ENCODE measurements at places on chromosomes 13 and 19.

GRCh38 chr19:17332677-17333581 lies 1.7 kb downstream of the ANO8 start:
- DNase-seq, result no peak

DNA sequence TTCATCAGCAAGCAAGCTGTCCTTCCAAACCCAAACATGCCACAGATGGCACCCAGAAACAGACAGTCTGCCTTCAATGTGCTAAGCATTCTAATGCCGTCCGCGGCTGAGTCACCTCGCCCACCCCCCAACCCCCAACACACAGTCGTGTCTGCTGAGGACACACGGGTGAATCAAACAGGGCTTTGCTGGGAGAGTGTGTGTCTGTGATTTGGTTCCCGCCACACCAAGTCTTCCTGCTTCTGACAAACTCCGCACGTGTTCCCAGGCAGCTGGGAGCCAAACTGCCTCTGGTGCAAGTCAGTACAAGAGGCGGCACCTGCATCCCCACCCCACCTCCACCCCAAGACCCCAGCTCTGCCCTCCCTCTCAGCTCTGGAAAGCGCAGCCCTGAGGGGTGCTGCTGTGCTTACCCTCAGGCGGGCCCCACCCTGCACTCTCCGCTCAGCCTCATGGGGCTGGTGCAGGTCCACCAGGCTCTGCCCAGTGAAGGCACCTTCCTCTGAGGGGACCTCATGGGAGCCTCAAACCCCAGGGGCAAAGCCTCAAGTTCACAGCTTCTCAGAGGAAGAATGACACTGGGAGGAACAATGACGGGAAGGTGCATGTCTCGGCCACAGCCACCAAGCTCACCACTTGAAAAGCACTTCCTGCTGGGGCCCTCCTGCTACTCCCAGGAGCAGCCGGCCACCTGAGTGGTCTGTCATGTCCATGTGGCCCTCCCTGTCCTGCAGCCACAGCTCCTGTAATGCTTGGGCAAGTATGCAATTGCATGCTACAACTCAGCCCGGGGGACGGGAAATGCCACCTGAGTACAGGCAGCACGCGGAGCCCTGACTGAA lies 15.0 kb upstream of the SLC35E1 start:
- DNase-seq, result no peak

GRCh38 chr19:7888145-7888825 lies at the start of gene LRRC8E:
TSS of gene LRRC8E (plus strand) at chr19:7888510. CDS start at chr19:7895604, 7,094 bp downstream.
- no peak for DNase-seq

GRCh38 chr13:27541386-27541785 lies 78.9 kb downstream of the LNX2 start:
- no peak for DNase-seq

DNA sequence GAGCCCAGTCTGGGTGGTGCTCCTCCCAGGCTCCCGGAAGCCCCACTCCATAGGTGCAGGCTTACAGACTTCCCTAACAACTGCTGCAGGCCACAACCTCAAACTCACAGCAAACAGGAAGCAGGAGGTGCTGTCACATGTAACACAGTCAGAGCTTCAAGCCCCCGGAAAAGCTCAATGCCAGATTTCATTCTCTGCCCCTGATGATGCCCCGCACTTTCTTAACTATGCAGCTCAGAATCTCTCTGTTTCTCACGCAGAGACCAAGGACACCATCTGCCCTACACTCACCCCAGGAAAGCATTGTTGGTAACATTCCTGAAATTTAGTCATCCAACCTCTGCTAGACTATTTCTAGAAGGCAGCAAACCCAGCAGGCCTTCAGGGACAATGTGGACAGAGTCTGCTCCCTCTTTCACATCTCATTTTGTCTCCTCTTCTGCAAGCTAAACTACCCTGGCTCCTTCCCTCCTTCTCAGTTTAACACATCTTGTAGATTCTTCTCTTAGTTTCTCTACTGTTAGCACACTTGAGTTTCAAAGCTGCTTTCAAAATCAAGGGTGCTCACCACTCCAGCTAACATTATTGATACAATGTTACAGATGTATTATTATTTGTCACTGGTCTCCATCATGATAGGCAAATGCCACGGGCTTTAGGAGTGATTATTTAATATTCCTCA lies 162.5 kb downstream of the KCTD12 start:
- DNase-seq, result no peak

GRCh38 chr19:57803594-57804325 lies 11.0 kb downstream of the ZNF552 start:
- no peak for DNase-seq

DNA sequence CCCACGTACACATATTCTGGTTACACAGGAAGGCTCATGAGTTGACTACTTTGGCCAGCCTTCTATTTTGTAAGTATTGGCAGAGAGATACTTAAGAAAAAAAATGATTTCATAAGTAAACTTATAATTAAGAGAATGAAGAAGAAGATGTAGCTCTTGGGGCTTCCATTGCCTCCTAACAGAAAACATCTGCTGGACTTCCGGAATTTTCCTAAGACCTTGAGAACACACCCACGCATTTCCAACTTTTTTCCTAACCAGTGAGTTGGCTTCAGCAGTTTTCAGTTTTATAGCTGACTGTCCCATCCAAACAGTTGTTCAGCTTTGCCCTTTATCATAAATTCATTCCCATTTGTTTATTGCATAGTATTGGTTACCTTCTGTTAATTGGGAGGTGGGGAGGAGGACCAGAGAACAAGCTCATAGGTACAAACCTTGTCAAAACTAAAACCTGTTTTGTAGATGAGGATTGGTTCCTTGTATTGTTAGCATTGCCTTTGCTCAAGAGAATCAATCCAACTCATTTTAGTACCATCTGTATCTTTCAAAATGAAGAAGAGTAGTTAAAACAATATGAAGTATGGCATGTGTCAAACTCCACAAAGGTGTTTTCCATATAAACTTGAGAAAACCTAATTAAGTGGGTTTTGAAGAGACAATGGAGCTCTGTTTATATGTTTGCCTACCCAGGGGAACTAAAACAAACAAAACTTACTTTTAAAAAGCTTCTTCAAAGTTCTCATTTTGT lies 93.9 kb downstream of the COL4A2 start:
- no peak for DNase-seq

- no peak for DNase-seq
These were observed 179.2 kb downstream of the ABCC4 start for GRCh38 chr13:95122063-95122462.

DNA sequence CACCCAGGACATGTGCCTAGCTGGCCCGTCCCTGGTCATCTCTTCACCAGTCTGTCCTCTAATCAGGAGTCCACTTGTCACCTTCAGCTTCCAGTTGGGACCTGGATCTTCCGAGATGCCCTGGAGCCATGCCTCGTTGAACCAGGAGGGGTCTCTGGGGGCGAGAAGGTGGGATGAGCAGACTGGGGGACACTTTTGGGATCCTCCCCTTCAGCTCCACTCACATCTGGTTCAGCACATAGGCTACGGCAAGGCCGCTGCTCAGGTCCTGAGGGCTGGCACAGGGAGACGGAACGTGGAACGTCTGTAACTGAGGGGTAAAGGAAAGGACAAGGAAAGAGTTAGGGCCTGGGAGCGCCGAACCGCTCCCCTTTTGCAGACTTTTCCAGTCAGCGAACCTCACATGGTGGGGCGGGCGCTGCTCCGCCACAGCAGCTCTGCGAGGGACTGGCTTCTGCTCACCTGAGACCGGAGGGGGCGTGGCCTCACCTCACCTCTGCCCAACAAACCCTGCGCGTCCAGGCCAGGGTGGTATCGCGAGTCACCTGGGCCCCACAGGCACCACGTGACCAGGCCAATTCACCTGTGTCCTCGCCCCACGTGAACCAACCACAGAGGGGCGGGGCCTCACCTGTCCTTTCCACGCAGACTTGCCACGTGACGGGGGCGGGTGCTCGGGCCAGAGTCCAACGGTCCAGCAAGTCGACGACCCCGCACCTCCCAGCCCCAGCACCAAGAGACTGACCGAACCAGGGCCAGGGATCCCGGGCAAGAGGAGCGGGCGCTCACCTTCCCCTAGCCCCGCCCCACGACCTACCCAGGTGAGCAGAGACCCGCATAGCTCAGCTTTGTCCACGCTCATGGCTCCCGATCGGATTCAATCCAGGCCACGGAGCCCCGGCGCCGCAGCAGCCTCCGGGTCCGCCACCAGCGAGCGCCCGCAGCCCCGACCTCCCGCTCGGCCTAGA lies at the start of gene HOOK2:
Gene HOOK2, minus strand, starts transcription at position 965 of the 968 bp plus-strand sequence. Its CDS starts 103 bp downstream, at position 862.
- DNase-seq, result no peak

DNA sequence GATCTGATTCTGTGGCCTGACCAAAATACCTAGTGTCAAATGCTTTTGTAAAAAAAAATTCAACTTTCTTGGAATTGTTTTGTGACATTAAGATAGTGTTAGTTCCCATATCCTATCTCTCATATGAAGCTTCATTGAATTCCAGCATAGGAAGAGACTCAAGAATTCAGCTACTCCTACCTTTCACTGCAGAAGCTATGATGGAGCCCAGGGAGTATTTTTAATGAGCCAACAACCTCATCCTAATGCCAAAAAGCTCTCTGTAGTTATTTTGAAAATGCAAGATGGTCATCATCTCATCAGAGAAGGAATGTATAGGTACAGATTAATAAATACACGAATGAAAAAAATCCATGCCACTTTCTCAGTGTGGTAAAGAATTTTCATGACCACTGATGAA lies 431.2 kb upstream of the SGCG start:
- DNase-seq, result no peak

DNA sequence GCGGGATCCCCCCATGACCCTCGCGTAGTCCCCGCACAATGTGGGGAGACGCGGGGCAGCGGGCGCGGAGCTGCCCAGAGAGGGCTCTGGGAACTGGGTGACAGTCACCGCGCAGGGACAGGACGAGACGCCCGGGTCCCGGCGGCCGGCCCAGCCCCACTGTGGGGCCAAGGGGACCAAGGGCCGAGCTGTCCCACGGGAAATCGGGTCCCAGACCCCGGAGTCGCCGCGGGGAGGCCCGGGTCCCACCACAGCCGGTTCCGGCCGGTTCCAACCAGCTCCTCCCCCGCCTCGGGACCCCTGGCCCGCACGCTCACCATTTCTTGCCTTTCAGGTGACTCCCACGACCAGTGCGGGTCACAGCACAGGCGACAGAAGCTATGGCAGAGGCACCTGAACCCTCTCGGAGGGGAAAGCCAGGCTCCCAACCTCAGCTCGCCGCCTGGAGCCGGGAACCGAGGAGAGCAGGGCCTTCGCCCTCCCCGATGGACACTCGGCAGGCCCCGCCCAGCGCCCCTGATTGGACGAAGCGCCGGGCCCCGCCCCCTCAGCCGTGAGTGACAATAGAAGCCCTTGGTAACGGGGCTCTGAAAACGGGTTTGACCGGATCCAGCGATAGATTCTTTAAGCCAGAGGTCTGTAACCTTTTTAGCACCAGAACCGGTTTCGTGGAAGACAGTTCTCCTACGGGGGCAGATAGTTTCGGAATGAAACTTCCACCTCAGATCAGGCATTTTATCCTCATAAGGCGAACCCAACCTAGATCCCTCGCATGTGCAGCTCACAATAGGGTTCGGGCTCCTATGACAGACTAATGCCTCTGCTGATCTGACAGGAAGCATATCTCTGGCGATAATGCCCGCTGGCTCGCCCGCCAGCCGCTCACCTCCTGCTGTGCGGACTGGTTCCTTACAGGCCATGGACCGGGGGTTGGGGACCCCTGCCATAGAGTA lies at the start of gene ZNF433:
Gene ZNF433, minus strand, starts transcription at position 460 of the 953 bp plus-strand sequence. Its CDS starts 140 bp downstream, at position 320.
- peak; percentile 98 for DNase-seq

DNA sequence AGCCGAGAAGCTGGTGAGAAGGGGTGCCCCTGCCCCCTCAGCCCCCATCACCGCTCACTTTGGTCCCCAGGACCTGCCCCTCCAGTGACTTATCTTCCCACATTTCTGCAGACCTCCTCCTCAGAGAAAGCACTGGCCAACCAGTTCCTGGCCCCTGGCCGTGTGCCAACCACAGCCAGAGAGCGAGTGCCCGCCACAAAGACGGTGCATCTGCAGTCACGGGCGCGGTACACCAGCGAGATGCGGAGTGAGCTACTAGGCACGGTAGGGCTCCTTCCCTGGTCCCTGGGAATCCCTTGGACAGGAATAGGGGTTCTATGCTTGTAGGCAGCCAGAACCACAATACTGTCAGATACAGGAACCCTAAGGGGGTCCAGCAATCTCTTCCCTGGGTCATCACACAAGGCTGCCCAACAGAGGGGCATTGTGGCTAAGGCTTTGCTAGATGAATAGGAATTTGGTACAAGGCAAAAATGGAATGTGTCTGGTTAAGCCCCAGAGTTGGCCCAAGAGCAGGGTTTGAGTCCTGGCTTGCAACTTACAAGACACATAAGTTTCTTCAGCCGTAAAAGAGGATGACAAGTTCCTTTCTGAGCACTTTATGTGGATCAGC lies 1.0 kb downstream of the USE1 start:
- no peak for DNase-seq

DNA sequence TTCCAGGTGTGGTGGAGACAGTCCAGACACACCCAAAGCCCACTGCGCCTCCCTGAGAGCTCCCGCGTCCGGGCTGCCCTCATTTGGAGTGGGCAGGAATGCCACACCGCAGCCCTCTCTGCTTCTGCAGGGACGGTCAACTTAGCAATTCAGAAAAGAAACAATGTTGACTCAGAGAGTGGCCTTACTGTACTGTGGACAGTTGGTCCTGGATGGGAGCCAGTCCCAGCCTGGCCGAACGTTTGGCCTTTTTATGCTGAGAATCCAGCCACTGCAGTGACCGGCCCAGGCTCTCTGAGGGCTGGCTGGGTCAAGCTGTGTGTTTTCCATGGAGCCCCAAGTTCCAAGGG lies 7.2 kb downstream of the GAS6 start:
- no peak for DNase-seq

DNA sequence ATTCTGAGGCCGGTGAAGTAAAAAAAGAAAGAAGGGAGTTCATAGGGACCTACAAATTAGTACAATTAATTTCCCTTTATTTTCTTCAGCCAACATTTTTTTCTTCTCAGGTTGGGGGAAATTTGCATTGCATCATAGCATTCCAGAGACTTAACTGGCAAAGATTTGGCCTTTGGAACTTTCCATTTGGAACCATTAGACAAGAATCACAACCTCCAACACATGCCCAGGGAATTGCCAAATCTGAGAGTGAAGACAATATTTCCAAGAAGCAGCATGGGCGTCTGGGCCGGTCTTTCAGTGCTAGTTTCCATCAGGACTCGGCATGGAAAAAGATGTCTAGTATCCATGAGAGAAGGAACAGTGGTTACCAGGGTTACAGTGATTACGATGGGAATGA lies 6.4 kb upstream of the ERCC5 start:
- no peak for DNase-seq

- DNase-seq, result no peak
These were observed 582 bp upstream of the PTPRH start for GRCh38 chr19:55209693-55210472.

GRCh38 chr13:59960683-59961082 lies 203.0 kb downstream of the DIAPH3 start:
- no peak for DNase-seq

DNA sequence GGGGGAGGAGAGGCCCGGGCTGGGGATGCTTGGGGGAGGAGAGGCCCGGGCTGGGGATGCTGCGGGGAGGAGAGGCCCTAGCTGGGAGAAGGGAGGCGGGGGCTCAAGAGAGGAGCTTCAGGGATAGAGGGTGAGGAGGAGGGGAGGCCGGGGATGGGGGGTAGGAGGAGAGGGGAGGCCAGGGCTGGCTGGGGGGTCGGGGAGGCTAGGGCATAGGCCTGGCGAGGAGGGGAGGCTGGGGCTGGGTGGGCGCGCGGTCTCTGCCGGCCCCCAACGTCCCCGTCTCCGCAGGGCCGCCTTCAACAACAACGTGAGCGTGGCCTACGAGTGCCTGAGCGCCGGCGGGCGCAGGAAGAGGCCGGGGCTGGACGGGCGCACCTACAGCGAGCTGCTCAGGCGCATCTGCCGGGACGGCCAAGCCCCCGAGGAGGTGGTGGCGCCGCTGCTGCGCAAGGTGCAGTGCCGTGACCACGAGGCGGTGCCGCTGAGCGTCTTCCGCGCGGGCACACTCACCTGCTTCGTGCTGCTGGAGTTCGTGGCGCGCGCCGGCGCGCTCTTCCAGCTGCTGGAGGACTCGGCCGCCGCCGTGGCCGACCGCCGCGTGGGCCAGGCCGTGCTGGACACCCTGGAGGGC lies 11.4 kb downstream of the TPGS1 start:
- no peak for DNase-seq

All from esophagus muscularis mucosa (tissue), 4 donors.